Fibroblast of the conjunctiva (primary cell): ENCODE measurements at places on chromosomes 6 and 20.

GRCh38 chr6:142863981-142864380 lies 81.0 kb downstream of the HIVEP2 start:
- no peak for DNase-seq

DNA sequence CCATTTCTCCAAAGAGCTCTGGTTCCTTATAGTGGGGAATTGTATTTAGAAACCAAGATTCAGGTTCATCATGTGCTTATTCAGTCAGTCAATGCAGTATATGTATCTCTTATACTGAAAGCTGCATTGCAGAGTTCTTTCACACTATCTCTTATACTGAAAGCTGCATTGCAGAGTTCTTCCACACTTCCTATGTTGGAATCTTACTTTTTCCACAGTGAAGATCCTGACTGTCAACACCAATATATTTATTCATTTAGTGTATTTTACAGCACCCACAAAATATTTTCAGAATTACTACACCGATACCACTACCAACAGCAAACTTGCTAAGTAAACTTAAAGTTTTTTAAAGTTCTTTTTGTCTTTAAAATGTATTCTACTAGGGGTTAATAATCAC lies 349.3 kb upstream of the MMS22L start:
- DNase-seq, result no peak

DNA sequence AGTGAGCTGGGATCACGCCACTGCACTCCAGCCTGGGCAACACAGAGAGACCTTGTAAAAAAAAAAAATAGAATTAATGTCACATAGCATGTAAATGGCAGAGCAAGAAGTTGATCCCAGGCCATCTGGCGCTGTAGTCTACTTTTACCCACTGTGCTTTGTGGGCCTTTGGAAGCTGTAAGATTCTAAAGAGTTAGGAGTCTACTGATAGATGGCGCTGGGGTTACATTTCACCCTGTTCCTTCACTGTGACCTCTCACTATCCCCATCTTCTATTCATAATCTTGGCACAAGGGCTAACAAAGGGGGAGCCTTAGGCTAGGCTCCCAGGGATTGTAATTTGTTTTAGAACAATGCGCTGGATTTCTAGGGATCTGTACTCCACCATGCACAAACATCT lies 24.4 kb downstream of the SIRPD start:
- no peak for DNase-seq

- DNase-seq, result no peak
These were observed 114.3 kb downstream of the FAM50B start for GRCh38 chr6:3963426-3963825.

DNA sequence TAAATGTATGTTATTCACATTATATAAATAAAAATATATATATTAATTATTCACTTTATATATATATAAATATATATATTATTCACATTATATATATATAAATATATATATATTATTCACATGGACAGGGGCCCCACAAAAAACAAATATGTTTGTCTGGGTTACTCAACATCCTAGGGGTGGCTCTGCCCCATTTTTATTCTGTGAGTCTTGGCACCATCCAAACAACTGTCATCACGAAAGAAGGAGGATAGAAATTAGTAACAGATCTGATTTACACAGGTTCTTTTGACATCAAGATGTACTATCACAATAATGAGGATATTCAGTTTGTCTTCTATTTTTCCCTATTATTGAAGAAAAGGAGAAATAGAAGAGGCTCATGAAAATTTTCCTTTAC lies 187.3 kb downstream of the GPX5 start:
- DNase-seq, result no peak

GRCh38 chr6:113860181-113860955 lies 3.2 kb downstream of the MARCKS start:
- DNase-seq, result no peak

GRCh38 chr20:50445354-50446151 lies 64.6 kb upstream of the PTPN1 start:
- no peak for DNase-seq

GRCh38 chr6:31578184-31579118 lies 3.1 kb downstream of the TNF start:
- DNase-seq, result no peak

DNA sequence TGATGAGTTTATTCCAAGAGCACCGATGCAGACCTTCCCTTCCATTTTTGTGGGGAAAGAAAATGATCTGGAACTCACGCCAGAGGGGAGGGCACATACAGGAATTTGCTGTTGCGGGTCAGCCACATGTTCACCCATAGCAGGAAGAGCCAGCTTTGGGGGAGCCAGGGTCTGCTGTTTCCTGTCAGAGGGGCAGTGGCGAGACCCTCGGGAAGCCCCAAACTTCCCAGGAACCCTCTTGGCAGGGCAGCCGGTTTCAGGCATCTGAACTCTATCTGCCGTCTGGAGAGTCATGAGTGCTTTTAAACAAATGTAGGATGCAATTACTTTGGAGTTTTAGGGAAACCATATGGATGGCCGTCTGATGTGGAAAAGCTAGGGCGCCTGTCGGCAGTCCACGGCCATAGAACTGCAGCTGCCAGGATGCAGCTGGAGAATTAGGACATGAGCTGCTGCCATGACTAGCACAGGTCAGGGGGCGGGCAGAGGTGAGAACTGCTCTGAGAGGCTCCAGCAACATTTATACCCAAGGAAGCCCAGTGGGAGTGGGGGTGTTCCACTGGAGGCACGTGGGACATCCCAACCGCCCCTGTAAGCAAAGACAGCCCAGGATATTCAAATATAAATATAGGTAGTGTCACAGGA lies 14.8 kb upstream of the SERPINB9 start:
- DNase-seq, result no peak

- DNase-seq, result no peak
These were observed 30.6 kb downstream of the ZNF311 start for GRCh38 chr6:28974505-28974904.

DNA sequence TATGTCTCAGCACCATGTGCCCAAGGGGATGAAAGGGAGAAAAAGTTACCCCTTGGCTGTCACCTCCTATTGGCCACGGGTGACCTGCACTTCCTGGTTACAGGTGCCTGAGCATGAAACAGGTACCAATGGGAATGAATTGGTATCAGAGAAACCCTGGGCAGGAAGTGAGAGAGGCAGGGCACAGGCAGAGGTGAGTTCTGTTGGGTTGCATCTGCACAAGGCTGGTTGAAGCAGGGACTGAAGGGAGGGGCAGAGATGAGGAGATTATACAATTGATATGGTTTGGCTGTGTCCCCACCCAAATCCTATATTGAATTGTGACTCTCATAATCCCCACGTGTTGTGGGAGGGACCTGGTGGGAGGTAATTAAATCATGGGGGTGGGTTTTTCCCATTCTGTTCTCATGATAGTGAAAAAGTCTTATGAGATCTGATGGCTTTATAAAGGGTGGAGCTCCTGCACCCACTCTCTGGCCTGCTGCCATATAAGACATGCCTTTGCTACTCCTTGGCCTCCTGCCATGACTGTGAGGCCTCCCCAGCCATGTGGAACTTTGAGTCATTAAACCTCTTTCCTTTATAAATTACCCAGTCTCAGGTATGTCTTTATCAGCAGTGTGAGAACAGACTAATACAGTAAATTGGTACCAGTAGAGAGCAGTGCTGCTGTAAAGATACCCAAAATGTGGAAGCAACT lies 291.8 kb downstream of the LRFN2 start:
- DNase-seq, result no peak

DNA sequence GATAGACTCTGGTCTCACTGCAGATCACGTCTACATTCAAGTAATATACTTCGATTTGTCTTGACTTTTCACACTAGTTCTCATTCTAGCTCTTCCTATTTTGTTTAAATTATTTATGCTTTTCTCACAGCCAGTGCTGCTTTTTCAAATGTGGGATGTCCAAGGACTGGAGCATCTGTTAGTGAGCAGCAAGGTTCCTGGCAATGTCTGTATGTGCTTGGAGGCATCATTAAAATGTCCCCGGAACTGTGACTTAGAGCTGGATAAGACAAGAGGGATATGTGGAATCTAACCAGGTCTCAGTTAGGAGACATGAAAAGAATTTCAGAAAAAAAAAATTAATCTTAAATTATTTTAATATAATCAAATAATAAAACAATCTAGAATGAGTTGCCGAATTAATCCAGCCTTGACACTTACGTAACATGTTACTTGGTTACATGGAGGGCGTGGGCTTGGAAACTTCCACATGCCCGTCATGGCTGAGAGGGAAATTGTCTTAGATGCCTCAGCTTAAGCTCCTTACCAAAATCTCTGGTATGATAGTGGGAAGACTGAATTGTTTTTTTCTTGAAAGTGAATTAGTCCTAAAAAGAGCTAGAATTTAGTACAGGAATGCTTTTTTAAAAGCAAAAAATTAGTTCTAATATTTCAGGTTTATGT lies 21.4 kb upstream of the CARMIL1 start:
- no peak for DNase-seq

GRCh38 chr6:102986086-102986485 lies 1592.6 kb downstream of the GRIK2 start:
- DNase-seq, result no peak

GRCh38 chr6:148704400-148705246 lies 42.2 kb upstream of the UST start:
- no peak for DNase-seq

GRCh38 chr6:88141561-88142296 lies 24.4 kb downstream of the CNR1 start:
- DNase-seq, result no peak

- no peak for DNase-seq
These were observed 16.1 kb downstream of the UCKL1 start for GRCh38 chr20:63940071-63940471.

- no peak for DNase-seq
These were observed 1.1 kb upstream of the ENTPD6 start for GRCh38 chr20:25194333-25194972.
